ENCODE measurements at places on chromosomes 4 and X.

DNA sequence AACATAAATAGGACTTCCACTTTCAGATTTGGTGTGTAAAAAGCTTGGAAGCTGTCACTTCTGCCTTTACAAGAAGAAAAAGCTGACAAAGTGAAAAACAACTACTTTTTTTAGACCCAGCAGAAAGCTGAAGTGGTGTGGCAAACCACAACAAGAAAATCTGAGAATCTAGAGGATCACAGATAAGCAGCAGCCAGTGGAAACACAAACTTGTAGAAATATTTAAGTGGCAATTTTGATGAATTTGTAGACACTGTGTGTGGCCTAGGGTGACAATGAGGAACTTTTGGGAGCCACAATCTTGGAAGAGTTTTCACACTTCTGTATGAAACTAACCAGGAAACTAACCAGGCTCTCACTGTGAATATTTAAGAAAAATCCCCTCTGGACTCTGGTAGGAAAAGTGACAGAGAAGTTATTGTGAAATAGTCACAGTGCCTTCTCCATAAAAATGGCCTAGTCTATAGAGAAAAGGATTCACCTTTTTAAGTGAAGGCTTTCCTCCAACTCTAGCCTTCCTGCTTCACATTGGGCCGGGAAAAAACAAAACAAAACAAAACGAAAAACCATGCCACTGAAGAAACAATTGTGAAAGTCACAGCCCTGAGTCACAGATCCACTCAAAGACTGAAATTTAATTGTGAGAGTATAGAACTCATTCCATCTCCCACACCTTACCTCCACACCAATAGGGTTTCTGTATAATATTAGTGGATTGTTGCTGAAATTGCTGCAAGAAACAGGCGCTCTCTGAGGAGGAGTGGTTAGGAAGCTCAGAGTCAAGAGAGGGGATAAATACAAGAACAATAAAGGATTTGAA, 26.7 kb upstream of the GUCY1A1 start:
- no peak for DNase-seq

- DNase-seq = no peak
These were observed 70.3 kb downstream of the RAB28 start for GRCh38 chr4:13413729-13414437.

- DNase-seq = no peak
These were observed 8.1 kb upstream of the DTHD1 start for GRCh38 chr4:36273276-36273675.

DNA sequence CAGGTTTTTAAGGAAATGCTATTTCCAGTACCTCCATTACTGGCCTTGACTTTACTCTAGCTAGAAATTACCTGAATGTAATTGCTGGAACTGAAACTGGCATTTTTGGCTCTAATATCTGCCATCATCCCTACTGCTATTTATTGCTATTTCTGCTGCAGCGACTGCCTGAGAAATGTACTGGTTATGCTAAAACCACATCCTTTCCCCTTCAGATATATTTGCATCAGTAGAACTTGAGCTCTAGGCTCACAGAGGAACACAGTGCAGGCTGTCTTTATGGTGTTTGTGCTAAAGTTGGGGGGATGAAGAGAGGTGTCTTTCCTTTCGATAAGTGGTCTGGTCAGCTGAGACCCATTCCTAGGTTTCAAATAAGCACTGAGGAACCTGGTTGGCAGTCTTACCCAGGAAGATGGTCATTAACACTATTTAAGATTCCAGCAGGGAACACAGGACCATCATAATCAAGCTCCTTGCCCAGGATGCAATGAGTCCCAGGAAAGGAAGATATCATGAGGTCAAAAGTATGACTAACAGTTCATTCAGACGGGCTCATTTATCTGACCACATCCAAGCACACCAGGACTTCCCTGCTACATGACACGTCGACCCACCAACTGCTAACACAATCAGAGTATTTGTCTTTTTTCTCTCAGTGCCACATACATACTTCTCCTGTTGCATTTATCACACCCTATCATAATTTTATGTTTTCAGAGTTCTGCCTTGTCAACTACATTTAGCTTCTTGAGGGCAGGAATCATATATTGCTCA, 137.4 kb downstream of the GABRA3 start:
- no peak for DNase-seq

GRCh38 chrX:69000877-69001276, 164.4 kb downstream of the PJA1 start:
- no peak for DNase-seq

GRCh38 chrX:17613979-17614588, 123.2 kb upstream of the SCML1 start:
- DNase-seq = no peak

DNA sequence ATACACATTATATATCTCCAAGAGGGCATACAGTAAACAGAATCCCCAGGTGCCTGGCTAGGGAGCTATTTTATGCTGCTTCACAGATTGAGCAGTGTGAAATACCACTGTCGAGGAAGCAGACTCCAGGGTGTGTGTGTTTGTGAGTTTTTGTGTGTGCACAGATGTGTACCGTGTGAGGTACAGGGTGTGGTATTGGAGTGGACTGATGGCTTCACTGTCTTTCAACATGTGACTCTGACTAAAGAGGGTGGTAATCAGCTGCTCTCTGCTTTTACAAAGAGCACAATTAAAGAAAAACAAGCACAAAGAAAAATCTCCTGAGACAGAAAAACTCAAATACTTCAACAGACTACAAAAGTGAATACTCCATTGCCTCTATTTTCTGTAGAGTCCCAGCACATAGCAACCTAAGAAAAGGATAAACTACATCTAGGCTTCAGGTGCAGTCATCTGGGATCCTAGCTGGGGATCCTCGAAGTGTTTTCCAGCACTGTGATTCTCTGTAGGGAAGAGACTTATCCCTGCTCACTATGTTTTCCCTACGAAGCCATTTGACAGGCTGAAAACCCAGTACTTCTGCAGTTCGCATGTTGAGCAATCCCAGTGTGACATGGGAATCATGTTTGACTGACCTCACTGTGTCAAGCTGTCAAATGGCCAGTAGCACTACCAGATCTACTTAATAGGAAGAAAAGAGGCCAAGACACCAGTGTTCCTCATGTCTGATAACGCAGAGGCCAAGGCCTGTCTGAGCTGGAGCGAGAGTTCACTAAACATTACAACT, 100.3 kb downstream of the CDS1 start:
- no peak for DNase-seq

DNA sequence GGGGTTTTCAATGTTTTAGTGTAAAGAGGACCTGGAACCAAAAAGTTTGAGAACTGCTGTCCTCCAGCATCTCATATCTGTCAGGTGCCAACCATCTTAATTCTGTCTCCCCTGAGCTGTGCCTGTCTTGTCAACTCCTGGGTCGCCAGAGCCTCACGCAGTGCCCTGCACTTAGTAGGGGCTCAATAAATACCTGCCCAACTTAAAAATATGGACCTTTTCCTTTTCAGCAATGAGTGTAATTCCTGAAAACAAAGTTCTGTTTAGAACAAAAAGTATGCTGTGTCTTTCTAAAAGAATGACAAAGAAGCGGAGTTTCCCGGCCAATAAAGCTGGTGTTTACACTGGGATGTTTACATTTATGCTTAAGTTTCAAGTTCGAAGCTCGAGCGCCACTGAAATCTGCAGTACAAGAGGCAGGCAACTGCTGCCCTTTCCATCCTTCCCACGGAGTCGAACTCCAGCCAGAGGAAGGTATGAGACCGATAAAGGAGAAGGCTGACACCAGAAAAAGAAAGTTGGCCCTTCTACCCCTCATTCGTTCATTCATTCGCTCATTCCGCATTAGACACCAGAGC, 1.1 kb upstream of the HTATSF1 start:
- DNase-seq = no peak

- DNase-seq = no peak
These were observed 30.0 kb upstream of the FGG start for GRCh38 chr4:154642373-154643009.

- DNase-seq = no peak
These were observed 93.6 kb downstream of the AMELX start for GRCh38 chrX:11386812-11387211.

DNA sequence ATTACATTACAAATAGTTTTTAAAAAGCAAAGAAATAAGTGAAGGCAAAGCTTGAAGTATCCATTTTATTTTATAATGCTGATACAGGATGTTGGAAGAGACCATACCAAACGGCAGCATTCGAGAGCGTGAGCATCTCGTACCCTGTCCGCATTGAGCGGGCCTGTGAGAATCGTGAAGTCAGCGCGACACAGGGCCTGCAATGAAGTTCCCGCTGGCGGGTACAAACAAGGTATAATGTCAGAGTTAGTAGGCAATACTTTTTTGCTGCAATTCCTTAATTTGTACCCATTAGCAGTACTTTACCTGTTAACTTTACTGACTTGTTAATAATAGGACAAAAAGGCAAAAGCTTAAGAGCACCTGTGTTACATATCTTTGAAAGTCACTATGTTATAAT, 19.0 kb downstream of the HNRNPD start:
- no peak for DNase-seq

- no peak for DNase-seq
These were observed 636.0 kb upstream of the NDST4 start for GRCh38 chr4:115749404-115749803.

DNA sequence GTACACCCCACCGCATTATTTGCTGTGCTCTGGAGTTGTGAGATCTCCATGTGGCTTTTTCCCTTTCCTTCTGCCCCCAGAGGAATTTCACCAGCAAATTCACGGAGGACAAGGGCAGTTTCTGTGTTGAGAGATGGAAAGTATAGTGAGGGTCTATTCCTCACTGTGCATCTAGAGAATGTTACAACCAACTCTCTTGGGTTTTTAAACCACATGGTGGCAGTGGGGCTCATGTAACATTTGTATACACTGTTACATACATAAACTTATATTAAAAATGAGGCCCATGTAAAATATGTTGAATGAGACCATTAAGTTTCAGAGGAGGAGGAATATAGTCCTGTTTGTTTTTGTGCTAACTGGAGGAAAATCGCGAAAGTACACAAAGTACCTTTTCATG, 909 bp upstream of the PRKG2 start:
- DNase-seq = no peak

DNA sequence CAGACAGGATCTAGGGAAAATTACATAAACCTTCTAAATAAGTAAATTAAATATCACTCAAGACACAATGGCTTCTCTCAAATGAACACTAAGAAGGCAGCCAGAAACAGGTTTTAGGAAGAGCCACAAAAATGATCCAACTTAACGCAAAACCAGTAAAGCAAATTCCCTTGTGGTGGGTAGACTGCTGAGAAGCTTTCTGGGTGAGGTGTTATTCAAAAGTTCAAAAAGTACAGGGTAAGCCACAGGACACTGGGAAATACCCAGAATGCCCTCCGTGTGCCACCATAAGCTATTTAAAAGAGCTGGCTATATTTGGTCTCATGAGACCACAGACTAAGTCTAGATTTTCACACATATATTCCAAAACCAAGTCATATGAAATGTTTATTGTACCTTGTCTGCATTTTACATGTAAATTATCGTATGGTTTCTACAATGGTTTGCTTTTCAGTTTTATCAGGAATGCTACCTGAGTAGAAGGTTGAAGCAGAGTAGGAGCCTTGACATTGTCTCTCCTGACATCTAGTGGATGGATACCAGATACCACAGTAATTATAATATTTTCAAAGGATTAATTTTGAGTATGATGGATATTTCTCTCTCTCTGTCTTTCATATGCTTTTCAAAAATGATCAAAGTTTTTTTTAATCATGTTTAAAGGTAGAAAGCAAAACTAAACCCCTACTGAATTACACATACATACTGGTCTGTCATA, 109.3 kb upstream of the KLHL13 start:
- no peak for DNase-seq

DNA sequence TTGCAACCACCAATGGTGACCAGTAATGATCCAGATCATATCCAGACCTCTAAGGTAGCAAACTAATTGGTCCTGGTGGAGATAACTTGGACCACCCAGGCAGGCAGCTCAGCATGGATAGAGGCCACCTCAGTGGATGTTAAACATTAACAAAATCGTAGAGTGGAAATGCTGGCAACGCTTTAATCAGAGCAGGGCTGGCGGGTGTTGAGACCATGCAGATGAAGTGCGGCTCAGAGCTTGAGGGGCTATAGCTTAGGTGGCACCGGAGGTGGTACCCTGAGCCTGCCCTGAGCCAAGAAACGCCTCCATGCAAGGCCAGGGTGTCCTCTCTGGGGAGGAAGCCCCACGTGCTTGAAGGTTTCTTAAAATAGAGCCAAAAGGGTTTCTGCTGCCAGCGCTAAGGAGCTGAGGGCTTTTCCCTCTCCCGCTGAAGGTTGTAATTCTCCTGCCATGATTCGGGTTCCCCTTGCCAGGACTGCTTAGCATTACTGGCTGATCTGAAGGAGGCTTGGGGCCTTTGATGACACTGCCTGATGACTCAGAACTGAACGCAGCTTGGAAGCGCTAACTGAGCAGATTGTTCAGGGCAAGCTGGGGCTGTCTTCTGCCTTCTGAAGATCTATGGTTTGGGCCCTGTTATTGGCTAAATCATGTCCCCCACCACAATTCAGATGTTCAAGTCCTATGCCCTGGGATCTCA, 177.8 kb upstream of the ATP6AP2 start:
- no peak for DNase-seq

DNA sequence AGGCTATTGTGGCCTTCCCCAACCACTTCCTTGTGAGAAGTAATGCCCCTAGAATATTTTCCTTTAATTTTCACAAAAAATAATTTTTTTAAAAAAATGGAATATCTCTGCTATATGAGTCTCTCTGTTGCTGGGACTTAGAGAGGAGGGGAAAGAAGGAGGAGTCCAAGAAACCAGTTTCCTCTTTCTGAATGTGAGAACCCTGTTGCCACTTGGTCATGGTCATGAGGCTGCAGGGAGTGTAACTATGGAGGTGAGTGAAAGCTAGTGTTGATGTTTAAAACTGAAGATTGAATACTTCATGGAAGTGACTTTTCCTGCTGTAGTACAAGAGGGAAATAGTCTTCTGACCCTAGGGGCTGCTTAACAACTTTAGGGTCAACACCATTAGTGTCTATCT, 20.4 kb downstream of the KIAA1210 start:
- no peak for DNase-seq
